ENCODE measurements at places on chromosomes 12 and 14. TPM values are rescaled to one million over a fixed set of nuclear protein-coding genes. Genes with fewer than 3 reads are reported as not detected.

DNA sequence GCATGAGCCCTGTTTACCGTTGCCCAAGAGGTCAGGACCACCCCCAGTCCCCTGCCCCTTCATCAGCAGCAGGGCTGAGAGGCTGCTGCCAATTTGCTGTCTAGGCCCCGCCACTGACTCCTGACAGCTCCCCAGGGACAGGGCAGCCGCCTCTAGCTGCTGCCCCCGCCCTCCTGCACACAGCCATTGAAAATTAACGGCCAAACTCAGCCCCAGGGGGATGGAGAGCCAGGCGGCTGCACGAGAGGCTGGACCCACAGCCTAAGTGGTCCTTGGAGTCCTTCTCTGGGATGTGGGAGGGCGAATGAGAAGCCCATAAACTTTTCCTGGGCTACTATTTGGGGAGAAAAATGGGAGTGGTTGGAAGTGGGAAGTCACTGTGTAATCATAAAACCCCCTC, 4.6 kb downstream of the FOXN4 start:
- DNase-seq = no peak

DNA sequence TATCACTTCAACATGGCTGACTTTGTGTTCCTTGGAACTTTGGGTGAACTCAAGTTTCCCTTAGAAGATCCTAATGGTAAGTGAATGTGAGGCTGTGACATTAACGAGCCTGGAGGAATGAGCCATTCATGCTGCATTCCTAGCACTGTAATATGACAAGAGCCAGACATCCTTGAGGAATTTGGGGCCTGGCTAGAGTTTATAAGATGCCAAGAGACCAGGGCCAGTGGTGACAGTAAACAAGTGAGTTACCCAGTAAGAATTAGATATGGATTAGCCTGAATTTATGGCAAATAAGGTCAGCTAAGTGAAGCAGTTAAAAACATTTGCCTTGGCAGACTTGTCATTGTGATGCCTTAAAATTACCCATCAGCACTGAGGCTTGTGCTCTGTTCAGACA, 232.4 kb downstream of the AKAP6 start:
- DNase-seq = no peak

DNA sequence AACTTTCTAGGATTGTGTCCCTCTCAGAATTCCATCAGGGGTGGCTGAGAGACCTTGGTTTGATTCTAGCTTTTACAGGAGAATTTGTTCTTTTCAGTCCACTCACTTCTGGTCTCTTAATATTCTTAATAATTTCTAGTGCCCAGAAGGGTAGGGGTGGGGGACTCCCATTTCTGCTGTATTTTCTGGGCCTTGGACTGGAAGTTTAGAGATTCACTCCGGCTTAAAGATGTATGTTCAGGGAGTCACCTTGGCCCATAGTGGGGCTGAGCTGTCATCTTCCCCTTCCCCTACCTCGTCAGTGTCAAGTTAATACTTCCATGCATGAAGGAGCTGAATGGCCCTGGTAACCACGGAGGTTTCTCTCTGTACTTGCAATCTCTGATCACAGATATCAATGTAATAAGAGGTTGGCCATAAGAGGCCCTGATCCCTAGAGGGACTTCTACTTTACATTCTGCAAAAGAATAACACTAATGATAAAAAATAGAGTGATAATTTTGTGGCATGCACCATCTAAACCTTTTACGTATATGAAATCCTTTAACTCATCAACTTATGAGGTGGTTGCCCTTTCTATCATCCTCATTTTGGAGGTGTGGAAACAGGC, 6.7 kb downstream of the KRT81 start:
- no peak for DNase-seq

GRCh38 chr12:74620921-74621320, 83.3 kb downstream of the ATXN7L3B start:
- peak; percentile 1 for DNase-seq

GRCh38 chr14:94388384-94389103, at the start of gene SERPINA1:
TSS of gene SERPINA1 (minus strand) at chr14:94388602. CDS start at chr14:94383237, 5,365 bp downstream.
- no peak for DNase-seq

GRCh38 chr14:93311082-93311481, 21.8 kb downstream of the BTBD7 start:
- no peak for DNase-seq

DNA sequence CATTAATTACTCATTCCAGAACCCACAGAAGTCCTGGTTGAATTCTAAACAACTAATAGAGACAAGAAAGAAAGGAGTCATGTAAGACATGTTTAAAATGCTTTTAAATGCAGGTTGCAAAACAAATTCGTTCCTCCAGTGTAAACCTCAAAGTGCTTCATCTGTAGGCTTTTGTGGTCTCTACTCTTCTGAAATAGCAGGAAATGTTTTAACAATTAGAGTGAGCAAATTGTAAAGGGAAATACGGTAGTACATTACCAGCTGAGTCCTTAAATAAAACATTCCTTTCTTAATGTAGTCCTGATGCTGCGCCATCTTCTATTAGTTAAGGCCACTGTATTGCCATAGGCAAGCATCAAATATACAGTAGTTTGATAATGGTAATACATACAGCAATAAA, 1934.2 kb upstream of the SEL1L start:
- peak; percentile 28 for DNase-seq

DNA sequence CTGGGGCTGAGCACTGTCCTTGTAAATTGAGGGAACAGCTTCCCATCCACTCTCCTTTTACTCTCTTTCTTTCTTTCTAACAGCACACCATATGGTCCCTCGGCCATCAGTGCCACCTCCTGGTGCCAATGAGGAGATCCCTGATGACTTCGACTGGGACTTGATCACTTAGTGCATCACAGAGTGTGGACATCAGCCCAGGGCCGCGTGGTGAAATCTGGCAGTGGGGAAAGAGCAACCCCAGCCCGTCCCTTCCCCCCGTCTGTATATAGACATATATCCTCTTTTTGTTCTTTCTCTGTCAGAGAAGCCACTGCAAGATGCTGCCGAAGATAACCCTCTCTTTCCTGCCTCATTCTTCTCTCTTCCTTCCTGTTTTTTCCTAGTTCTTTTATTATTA, 13.5 kb downstream of the C3AR1 start:
- no peak for DNase-seq

DNA sequence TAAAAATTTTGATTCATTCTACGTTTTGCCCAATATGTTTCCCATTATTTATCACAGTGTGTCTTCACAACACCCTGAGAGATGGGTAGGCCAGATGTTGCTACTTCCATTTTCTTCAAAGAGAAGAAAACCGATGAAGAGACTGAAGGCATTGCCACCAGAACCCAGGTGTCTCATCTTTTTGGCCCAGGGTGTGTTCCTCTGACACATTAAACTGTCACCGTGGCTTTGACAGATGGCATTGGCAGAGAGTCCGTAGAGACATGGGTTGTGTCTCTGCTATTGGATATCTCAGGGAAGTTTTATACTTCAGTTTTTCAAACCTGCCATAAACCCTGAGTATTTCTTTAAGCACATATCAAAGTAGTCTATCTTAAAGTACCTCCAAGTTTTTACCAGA, 11.3 kb upstream of the NUDT4 start:
- DNase-seq = no peak

DNA sequence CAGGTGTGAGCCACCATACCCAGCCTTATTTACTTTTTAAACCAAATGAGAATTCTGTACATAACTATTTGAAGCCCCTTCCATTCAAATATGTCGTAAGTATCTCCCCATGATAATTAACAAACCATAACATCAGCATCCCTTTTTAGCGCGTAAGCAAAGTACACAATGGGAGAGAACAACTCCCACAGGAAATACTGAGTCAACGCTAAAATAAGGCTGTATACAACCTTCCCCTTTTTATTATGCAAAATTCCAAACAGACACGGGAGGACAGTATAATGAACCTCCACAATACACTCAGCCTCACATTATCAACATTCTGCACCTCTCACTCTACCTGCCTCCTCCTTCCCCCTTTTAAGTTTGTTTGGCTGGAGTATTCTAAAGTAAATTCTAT, 73.5 kb downstream of the CCDC88C start:
- no peak for DNase-seq

- DNase-seq = no peak
Measured at GRCh38 chr14:87901236-87901635, 91.7 kb downstream of the GALC start.

GRCh38 chr12:24948757-24949722, at the start of gene BCAT1:
TSS of gene BCAT1 (minus strand) at chr12:24949101. CDS start at chr12:24948932, 169 bp downstream.
- DNase-seq = peak; percentile 88

GRCh38 chr12:115922952-115923564, 354.4 kb downstream of the MED13L start:
- no peak for DNase-seq

GRCh38 chr14:94893411-94894160, 123.7 kb upstream of the GSC start:
- no peak for DNase-seq

GRCh38 chr12:67826148-67826547, 163.1 kb upstream of the IFNG-AS1 start:
- DNase-seq = no peak

DNA sequence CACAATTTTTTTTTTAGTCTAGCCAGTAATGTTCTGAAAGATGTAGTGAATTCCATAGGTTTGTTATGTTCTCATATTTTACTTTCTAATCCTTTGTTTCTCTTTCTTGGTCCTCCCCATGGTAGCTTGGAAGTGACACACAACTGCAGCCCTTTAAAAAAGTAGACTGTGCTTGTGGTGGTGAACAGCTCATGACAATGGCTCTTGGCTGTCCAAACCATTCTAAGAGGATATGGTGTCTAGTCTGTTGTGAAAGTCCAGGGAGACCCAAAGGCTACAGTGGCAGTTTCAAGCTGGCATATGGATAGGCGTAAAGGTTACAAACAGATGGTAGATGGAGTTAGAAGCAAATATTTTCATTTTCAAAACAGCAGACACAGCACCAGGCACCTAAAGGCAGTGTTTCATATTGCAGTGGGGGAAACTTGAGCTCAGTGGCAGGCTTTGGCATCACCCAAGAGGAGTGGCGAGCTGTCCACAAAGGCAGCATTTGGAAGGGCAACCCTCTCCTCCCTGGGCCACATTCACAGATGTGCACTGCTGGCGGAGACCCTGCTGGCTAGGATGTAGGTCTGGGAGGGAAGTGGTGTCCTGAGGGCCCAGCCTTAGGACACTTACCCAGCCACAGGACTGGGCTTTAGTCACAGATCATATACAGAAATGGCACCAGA, 102.1 kb downstream of the DYRK2 start:
- no peak for DNase-seq

- DNase-seq = peak; percentile 49
Measured at GRCh38 chr12:6307529-6307928, 3.0 kb upstream of the PLEKHG6 start.

GRCh38 chr14:42517806-42518500, 911.3 kb downstream of the LRFN5 start:
- no peak for DNase-seq

GRCh38 chr12:104513681-104514080, 56.9 kb downstream of the CHST11 start:
- DNase-seq = no peak

- peak; percentile 83 for DNase-seq
Measured at GRCh38 chr14:39488600-39488999, 56.4 kb upstream of the FBXO33 start.

The CFAP54 gene
- total RNA-seq = 0.35 TPM

The CCDC38 gene
- 0.09 TPM for total RNA-seq

The RIC8B gene
- total RNA-seq = 13.3 TPM

The STRAP gene
- total RNA-seq = 49.3 TPM

The FAM216A gene
- 12.2 TPM for total RNA-seq

The CPNE6 gene
- total RNA-seq = not detected

The SERPINA1 gene
- total RNA-seq = 2.0 TPM
